ENCODE measurements at places on chromosomes 3 and 15. TPM values are rescaled to one million over a fixed set of nuclear protein-coding genes. Genes with fewer than 3 reads are reported as not detected.

Gene ALDH1L1
- total RNA-seq: not detected

Gene PRKAR2A
- 19.2 TPM for total RNA-seq

Gene IL12A
- 0.17 TPM for total RNA-seq

Gene OCA2
- total RNA-seq: not detected

Gene PRSS50
- total RNA-seq: not detected

Gene EIF5A2
- total RNA-seq: 8.4 TPM

Gene MUC13
- total RNA-seq: not detected

Gene KBTBD12
- total RNA-seq: not detected

Gene ACOX2
- total RNA-seq: 28.2 TPM

Gene GATA2
- 7.6 TPM for total RNA-seq

Gene TTC21A
- 4.8 TPM for total RNA-seq

Gene ACVR2B
- total RNA-seq: 1.7 TPM

Gene PAQR9
- 0.16 TPM for total RNA-seq

Gene EAF2
- 3.7 TPM for total RNA-seq

Gene RCN2
- total RNA-seq: 38.3 TPM

Gene UBE2Q2
- total RNA-seq: 42.2 TPM

Gene RETNLB
- total RNA-seq: not detected

Gene GABRB3
- total RNA-seq: 0.16 TPM

Gene SLC9A9
- total RNA-seq: 65.9 TPM

Gene POLQ
- total RNA-seq: 1.9 TPM

Measured in bronchial smooth muscle cell (primary cell).